Stimulated activated CD8-positive, alpha-beta memory T cell treated with anti-CD3 and anti-CD28 coated beads, Interleukin-7, amount 100 ng/mL, for 24 hours (primary cell): ENCODE measurements at places on chromosomes 7 and 10.

- DNase-seq: no peak
These were observed 48.4 kb downstream of the FRMD4A start for GRCh38 chr10:14282276-14282675.

DNA sequence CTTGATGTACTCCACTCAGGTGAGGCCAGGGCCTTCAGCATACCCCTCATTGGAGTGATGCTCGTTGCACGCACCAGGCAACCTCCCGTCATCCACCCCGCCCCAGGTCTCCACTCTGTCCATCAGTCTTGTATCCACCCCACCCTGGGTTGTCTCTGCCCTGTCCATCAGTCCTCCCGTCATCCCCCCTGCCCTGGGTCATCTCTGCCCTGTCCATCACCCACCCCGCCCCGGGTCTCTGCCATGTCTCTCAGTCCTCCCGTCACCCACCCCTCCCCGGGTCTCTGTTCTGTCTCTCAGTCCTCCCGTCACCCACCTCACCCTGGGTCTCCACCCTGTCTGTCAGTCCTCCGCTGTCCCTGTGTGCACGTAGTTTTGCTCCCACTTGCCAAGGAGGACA is 59.9 kb downstream of the WDR37 start:
- no peak for DNase-seq

DNA sequence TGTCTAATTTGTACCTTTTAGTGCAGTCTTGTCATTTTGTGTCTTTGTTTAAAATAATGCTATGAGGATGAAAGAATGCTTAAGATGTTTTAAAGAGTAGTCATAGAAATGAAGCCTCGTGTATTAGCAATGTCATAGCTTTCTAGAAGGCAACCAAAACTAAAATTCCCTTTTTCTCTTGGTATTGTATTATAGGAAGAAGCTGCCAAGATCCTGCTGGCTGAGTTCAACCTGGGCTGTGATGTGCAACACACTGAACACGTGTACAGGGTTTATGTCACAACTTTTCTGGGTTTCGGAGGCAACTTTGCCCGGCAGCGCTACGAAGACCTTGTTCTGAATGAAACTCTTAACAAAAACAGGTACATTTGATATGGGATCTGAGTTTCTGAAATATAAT is 36.2 kb downstream of the COX15 start:
- DNase-seq: no peak

DNA sequence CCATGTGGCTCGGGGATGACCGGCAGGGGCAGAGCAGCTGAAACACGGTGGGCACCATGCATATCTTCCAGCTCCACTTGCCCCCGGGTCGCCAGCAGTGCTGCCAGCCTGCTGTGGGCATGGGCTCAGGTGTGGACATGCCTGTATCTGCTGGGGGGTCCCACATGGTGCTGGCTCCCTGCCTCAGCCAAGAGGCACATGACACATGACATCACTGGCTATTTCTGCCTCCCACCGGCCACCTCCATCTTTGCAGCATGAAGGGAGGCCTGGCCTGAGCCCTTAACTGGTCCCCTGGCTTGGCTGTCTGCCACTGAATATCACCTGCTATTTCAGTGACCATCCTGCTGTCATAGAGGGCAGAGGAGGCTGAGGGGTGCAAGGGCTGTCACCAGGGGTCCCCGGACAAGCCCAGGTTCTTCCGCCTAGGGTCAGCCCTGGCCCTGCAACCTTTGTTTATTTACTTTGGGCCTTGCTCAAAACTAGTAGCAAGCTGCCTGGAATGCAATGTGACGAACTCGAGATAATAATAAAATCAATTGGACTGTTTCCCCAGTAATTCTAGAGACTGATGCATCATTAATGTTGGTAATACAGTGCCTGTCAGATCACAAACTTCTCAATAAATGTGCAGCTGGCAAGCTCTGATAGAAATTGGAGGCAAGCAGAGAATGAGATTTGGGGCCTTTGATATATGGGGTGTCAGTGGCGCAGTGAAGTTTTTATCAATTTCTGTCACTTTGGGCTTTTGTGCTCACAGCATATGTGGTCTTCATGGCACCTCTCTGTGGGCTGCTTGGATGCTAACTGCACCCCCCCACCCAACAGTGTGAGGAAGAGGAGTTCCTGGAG is 28.5 kb downstream of the ZMIZ1 start:
- DNase-seq: no peak

- no peak for DNase-seq
These were observed 48.5 kb downstream of the RASGEF1A start for GRCh38 chr10:43218206-43218950.

DNA sequence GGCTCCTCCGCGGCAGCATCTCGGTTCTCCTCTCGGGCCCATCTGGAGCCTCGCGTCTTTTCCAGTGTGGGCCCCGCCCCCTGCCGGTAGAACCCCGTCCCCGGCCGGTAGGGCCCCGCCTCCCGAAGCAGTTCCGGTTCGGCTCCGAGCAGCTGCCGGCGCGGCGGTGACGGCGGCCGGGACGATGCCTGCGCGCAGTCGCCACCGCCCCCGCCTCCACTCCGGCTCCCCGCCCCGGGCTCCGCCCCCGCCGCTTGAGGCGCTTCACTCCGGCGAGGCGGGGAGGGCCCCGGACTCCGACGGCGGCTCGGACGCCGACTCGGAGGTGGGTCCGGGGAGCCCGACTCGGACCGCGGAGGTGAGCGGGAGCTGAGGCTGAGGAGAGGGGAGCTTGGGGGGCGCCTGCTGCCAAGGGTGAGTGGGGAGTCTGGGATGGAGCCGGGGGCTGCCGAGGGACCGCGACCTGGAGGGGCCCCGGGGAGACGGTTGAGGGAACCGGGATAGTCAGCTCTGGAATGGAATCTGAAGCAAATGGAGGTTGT is at the start of gene SAMD8:
TSS of gene SAMD8 (plus strand) at position 292 of the 542 bp plus-strand sequence. CDS start 38,873 bp downstream, outside the sequence.
- peak; percentile 94 for DNase-seq

- DNase-seq: no peak
These were observed 173.6 kb downstream of the ARHGAP12 start for GRCh38 chr10:31754803-31755624.

DNA sequence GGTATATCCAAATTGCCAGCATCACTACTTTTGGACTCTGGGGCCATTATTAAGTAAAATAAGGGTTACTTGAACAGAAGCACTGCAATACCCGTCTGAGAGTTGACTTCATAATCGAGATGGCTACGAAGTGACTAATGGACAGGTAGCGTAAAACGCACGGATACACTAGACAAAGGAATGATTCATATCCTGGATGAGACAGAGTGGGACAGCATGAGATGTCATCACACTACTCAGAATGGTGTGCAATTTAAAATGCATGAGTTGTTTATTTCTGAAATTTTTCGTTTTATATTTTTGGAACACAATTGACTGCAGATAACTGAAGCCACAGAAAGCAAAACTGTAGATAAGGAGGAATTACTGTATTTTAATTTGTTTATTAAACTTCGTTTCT is 421.5 kb upstream of the LRGUK start:
- DNase-seq: no peak

- no peak for DNase-seq
These were observed 40.1 kb upstream of the CALD1 start for GRCh38 chr7:134739362-134739761.

- DNase-seq: no peak
These were observed 1083.1 kb downstream of the KCNMA1 start for GRCh38 chr10:76554478-76554877.

DNA sequence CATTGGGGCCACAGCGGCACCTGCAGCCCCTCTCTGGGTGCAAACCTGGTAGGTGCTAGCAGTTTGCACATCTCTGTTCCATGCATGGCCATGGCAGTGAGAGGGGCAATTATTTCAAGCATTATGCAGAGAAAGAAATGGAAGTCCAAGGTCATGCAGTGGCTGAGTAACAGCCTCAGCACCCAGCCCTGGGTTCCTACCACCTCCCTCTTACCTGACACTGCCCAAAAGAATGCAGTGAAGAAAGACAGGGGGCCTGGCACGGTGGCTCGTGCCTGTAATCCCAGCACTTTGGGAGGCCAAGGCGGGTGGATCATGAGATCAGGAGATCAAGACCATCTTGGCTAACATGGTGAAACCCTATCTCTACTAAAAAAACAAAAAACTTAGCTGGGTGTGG is 4.9 kb upstream of the CHST12 start:
- no peak for DNase-seq

- DNase-seq: no peak
These were observed 109.0 kb downstream of the EBF3 start for GRCh38 chr10:129854796-129855705.

DNA sequence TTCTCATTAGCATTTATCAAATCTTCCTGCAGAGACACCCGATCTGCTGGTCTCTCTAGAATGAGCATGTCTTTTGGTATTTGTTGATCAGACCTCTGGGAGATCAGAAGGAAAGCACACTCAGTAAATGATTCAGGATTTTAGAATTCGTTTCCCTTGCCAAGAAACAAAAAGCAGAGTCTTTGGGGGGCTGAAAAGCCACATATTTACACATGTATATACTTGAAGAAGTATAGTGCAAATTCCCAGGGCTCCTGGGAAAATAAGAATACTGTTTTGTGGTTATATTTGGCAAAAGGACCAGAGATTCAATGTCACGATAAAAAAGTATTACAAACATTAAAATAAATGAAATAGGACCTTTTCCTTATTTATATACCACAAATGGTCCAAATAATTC is 100.2 kb downstream of the AGMO start:
- no peak for DNase-seq

DNA sequence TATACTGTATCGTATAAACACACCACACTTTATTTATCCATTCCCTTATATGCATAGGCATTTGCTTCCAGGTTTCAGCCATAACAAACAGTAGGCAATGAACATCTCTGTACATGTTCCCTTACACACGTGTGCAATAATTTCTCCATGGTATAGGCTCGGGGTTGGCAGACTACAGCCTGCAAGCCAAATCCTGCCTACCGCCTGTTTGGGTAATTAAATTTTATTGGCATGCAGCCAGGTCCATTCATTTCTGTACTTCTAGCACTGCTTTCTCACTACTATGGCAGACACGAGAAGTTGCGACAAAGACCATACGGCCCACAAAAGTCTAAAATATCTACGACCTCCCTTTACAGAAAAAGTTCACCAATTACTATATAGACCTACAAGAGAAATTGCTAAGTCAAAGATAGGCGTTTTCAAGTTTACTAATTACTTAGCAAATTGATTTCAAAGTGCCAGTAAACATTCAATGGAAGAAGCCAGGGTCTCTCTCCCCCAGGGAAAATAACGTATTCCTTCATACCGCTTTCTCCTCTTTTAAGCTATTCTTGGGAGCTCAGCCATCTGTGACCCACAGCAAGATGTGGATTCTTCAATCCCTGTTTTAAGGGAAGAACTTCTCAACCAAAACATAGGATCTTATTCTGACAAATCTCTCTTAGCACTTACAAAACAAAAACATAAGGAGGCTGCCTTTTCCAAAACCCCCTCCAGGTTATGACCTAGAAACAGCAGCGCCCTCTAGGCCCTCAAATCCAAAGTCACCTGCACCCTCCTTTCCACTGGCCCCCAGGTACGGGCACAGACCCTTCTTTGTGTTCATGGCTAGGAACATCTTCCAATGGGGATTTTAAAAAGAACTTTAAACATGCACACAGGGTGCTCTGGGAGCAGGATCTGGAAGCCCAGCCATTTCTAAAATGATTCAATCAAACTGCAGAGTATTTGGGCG is 100.5 kb downstream of the FGFR2 start:
- no peak for DNase-seq

DNA sequence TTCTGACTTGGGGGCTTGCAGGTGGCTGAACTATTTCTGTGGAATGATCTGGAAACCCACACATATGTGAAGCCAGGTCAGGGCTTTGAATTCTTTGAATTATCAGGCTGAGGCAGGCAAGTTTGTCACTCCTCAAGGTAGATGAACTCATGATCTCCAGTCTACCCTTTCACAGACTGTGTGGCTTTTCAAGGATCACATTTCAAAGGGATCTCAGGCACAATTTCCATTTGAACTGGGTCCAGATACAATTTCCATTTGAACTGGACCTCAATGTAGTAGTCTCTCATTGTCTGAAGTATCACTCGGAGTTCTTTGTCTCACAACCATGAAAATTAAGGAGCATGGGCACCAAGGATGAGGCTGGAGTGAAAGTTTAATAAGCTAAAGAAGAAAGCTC is 25.7 kb upstream of the EIF4H start:
- DNase-seq: no peak

GRCh38 chr7:47480576-47481538 is 101.1 kb downstream of the TNS3 start:
- no peak for DNase-seq

GRCh38 chr10:95280637-95281036 is 10.2 kb downstream of the PDLIM1 start:
- DNase-seq: no peak

DNA sequence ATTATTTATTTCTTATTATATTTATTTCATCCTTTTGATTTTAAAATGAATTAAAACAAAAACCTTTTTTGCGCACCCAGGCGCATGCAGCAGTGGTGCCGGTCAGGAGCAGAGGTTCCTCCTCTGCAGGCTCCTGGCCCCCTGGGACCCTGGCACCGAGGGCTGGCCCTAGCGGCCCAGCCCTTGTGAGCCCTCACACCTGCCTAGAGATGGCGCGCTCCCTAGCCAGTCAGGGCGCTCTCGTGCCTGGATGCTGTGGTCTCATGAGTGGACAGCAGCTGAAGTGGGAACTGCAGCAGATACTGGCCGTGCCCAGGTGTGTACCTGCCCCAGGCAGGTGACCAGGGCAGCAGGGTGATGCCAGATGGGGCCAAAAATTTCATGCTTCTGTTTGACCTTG is 13.8 kb downstream of the RET start:
- DNase-seq: no peak

- no peak for DNase-seq
These were observed 19.3 kb downstream of the AP5Z1 start for GRCh38 chr7:4794591-4795350.

DNA sequence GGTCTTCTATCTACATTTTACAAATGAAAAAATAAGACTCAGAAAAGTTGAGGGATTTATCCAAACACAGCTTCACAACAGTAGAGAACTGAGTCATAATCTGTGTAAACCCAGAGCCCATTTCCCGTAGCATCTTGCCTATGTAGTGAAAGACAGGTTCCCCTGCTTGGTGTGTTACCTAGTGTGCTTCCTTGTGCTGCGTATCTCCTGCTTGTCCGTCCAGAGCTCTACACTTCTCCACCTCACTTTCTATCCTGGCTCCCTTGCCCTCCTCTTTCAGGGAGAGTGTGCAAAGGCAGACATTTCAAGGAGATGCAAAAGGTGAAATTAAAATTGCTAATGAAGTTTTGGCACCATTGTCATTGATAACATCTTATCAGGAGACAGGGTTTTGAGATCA is 1.4 kb upstream of the ASNS start:
- no peak for DNase-seq

- DNase-seq: no peak
These were observed 14.7 kb upstream of the CAMK2G start for GRCh38 chr10:73889014-73889413.

DNA sequence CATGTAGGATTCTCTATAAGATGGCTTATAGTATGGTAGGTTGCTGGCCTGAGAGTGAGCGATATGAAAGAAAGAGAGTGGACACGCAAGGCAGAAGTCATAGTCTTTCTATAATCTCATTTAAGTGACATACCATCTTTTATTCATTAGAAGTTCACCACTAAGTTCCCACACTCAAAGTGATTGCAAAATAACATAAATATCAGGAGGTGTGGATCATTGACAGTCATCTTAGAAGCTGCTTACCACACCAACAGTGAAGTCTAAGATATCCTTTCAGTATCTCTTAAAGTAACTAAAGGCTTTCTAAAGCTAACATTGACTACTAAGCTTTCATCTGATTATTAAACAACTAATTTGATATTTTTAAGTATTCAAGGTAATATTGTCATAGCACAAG is 36.9 kb upstream of the GNAI1 start:
- DNase-seq: no peak
